ENCODE measurements at places on chromosomes 7 and 10. TPM values are rescaled to one million over a fixed set of nuclear protein-coding genes. Genes with fewer than 3 reads are reported as not detected.

UCMA gene
- polyA plus RNA-seq, result 0.95 TPM

PRLHR gene
- polyA plus RNA-seq, result not detected

PRR15 gene
- not detected for polyA plus RNA-seq

PPP1R3C gene
- polyA plus RNA-seq, result 161 TPM

FLNC gene
- polyA plus RNA-seq, result 642 TPM

Data from forelimb muscle (tissue), 1 donor.